C1 segment of cervical spinal cord (tissue), 14 donors: ENCODE measurements at places on chromosomes 4 and X.

DNA sequence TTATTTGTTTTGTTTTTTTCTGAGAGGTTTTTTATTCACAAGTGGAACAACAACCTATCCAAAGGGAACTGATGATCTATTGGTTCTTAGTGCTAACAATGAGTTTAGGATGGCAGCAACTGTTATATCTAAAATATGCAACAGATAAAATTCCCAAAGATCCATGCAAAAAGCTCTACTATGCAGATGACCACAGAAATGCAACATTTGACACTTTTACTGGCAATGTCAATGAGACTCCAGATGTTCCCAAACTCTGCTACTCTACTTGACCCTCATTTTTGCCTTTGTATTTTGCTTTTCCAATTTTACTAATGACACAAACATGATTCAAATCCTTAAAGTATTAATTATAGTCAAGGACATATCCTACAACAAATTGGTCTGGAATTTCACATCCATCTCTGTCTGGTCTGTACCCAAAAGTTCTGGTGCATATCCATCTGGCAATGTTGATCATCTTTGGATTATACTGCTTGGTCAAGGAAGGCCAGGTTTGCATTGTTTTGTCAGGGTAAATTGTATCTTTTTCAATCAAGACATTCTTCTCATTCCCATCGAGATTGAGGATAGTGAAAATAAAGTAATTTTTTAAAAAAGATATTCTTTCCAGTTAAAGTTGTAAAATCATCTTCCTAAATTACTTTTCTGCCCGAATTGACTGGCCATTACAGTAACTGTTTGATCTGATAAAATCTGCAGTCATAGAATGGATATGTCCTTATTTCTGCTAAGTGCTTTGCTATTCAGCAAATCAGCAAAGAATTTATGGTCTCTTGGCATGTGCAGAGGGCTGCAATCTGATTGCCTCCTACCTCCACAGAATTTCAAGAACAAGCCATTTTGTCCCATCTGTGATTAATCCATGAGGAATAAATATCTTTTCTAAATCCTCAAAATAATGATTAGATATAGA is 73.6 kb downstream of the FGFBP1 start:
- DNase-seq, result no peak

- no peak for DNase-seq
These were observed 157.0 kb upstream of the TLL1 start for GRCh38 chr4:165715989-165716388.

DNA sequence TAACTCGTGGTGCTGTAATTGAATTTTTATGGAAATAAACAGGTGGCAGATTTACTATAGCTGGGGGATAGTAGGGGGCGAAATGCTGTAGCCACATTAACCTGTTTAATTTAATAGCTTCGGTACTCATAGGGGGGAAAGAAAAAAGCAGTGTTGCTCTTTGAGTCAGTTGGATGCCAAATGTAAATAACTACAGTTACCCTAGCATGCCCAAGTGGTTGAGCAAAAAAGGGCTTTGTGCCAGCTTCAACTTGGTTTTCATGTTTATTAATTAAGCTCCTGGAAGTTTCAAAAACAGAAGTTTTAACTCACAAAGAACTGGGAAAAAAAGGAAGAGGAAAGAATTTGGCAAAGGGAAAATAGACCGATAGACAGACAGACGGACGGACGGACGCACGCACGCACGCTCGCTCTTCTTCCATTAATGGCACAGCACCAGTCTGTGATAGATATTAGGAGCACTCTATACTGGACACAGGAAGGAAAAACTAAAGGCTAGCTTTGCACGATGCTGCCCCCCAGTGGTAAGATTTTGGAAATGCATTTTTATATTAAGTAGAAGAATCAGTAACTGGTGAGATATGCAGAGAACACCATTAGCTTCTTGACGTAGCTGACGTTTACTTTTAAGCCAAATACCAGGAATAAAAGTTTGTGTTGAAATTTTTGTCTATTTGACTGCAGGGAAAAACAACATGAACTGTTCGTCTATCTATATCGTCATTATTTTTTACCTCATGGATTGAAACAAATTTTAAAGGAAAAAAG is 151.8 kb downstream of the SLC7A11 start:
- peak; percentile 45 for DNase-seq

- DNase-seq, result no peak
These were observed 95.7 kb downstream of the SHISA3 start for GRCh38 chr4:42492962-42493361.

GRCh38 chrX:40684092-40684491 is 36.7 kb upstream of the CXorf38 start:
- DNase-seq, result no peak

GRCh38 chr4:159363361-159363760 is 260.5 kb downstream of the RAPGEF2 start:
- no peak for DNase-seq

- DNase-seq, result peak; percentile 8
These were observed at the start of gene TLR10 for GRCh38 chr4:38782452-38783108. Gene TLR10 (minus strand): TSS chr4:38782990. CDS start chr4:38775590, 7,400 bp downstream.

DNA sequence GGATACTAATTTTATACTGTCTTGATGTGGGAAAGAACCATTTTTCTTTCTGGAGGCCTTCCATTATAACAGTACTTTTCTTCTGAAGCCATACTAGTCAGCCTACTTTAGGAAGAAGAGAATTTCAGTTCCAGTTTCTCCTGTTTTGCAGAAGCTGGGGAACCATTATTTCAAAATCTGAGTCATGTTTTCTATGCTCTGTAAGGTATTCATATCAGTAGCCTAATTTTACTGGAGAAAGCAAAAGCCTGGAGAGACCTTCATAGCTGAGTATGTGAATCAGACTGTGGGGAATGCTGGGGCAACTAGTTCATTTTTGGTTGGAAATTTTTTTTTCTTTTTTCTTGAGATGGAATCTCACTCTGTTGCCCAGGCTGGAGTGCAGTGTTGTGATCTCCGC is 22.4 kb downstream of the AFF1 start:
- DNase-seq, result no peak

GRCh38 chr4:1210241-1210841 is 38.0 kb upstream of the SPON2 start:
- no peak for DNase-seq

- no peak for DNase-seq
These were observed 77.8 kb downstream of the KLHL13 start for GRCh38 chrX:118038614-118039365.

GRCh38 chr4:53593765-53594164 is 2.5 kb upstream of the LNX1 start:
- no peak for DNase-seq

- no peak for DNase-seq
These were observed 94.0 kb upstream of the TEX13A start for GRCh38 chrX:105314458-105314857.

GRCh38 chr4:10172278-10172921 is 55.8 kb upstream of the WDR1 start:
- no peak for DNase-seq

GRCh38 chrX:154602766-154603437 is 16.2 kb downstream of the CTAG1B start:
- no peak for DNase-seq

- DNase-seq, result no peak
These were observed 507 bp downstream of the LIN54 start for GRCh38 chr4:83010111-83010521.

- no peak for DNase-seq
These were observed 10.9 kb upstream of the PORCN start for GRCh38 chrX:48497871-48498270.

DNA sequence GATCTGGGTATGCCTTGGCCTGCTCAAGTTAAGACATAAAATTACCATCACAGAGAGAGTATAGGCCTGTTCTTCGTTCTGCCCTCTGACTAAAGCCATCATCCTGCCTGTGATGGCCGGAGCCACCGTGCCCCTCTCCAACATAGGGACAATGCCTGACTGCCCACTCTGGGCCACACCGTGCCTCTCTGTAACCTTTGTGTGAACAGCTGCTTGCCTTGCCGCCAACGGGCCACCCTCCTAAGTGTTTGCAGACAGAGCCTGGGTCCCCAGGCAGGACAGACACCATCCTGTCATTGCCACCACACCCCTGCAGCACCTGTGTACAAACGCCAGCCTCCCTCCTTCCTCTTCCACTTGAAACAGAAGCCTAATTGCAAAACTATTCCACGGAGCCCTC is 298.7 kb upstream of the TENM3 start:
- DNase-seq, result no peak

DNA sequence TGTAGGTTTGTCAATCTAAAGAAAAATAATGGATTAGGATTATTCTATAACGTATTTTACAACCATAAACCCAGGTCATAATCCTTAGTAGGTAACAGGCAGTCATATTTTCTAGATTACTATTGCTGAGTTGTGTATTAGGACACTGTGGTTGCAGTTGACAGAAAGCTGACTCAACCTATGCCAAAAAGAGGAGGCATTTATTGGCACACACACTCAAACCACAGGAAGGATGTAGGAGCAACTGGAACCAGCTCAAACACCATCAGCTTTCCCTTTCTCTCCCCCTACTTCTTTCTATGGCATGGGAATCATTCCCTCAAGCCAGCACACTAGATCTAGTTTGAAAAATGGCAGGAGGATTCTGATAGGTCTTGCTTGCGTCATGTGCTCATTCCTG is 136.4 kb upstream of the FAM9C start:
- no peak for DNase-seq

DNA sequence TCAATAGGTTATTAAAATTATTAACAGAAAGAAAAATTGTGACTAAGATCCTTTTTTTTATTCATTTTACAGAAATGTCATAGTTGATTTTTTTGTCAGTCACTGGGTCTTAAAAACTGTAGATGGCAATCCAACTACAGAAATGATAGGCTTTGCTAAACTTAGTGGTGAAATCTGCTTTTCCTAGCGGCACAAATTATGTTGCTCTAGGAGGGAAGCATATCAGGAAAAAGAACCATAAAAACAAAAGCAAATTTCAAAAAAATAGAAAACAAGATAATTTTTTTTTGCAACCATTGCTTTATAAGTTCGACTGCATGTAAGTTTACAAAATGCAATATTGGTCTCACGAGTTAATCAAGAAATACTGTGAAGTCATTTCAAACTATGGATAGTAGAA is 443.5 kb upstream of the IGFBP7 start:
- DNase-seq, result no peak

DNA sequence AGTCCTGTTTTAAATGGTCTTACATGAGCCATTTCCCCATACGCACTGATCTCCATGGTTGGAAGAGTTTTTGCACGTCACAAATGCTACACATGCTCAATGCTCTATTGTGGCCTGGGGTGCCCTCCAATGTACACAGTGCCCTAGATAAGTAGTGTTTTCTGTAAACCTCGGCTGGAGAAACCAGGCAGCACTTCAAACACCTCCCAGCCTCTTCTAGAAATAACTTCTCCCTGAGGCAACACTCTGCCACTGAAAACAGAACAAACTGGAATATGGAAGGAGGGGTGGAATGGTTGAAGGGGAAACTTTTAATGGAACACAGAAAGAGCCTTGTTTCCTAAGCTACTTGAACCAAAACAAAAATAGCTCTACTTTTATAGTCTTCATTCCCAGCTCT is 123.9 kb upstream of the CBR4 start:
- DNase-seq, result no peak

- DNase-seq, result no peak
These were observed 102.4 kb downstream of the CAMK2D start for GRCh38 chr4:113659127-113659526.

- DNase-seq, result no peak
These were observed 26.8 kb downstream of the OCIAD2 start for GRCh38 chr4:48879561-48880442.

- no peak for DNase-seq
These were observed 284.0 kb downstream of the BCOR start for GRCh38 chrX:39813631-39814277.

DNA sequence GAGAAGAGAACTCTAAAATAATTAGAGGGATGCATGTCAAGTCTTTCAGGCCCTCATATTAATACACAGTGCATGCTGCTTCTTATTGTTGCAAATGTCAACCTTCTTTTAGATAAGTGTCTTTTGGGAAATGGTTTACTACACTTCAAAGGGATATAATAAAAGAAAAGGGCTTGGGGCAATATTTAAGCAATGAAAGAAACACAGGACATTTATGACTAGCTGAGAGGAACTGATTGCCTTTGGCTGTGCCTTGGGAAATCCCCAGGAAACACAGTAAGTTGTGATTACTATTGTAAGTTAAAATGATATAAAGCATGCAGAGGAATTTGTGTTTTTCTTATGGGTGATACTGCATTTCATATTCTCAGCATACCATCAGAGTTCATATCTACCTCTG is 1036.2 kb upstream of the GRID2 start:
- DNase-seq, result no peak

DNA sequence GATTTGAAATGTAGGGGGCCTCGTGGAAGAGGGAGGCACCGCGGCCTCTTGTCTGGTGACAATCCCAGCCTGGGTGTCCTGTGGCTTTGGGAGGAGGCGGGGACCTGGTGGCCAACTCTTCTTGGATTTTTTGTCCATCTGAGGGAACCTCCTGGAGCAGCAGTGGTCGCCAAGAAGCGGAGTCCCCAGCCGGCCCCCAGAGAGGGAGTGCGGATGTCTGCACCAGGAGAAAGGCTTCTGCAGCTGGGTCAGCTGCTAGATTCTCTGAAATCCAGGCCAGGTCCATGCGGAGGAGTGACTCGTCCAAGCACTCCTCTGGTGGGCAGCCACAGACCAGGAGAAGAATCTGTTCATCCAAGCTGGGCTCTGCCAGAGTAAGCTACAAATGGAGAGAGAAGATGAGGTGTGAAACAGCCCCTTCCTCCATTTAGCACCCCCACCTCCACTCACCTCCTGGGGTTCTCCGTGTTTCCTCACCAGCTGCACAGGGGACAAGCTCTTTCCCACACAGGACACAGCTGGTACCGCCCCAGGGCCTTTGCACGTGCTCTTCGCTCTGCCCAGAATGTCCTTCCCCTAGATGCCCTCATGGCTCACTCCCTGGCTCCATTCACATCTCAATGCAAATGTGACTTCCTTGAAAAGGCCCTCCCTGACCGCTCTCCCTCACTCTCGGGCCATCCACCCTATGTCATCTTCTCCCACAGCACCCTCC is 27.6 kb downstream of the C4orf50 start:
- no peak for DNase-seq

GRCh38 chr4:26484032-26484515 is 6.2 kb downstream of the CCKAR start:
- no peak for DNase-seq

DNA sequence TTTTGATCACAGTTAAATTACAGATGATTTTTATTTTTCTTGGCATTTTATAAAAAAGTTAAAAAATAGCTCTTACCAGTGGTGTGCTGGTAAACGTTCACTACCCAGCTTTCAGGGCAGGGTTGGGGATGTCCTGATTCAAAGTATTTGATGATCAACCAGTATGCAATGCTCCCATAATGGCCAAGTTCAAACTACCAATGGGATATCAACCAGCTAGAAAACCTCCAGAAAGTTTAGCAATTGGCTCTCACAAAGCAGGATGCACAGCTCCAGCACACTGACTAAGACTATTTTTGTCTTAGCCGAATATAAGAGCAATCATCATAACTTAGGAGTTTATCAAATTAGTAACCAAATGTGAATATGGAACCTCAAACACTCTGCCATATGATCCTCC is 108.0 kb upstream of the PDE5A start:
- DNase-seq, result no peak

- no peak for DNase-seq
These were observed 1.8 kb downstream of the AVPR2 start for GRCh38 chrX:153906126-153906917.
